T1000 (cell line): ENCODE measurements at places on chromosomes 3 and 15.

DNA sequence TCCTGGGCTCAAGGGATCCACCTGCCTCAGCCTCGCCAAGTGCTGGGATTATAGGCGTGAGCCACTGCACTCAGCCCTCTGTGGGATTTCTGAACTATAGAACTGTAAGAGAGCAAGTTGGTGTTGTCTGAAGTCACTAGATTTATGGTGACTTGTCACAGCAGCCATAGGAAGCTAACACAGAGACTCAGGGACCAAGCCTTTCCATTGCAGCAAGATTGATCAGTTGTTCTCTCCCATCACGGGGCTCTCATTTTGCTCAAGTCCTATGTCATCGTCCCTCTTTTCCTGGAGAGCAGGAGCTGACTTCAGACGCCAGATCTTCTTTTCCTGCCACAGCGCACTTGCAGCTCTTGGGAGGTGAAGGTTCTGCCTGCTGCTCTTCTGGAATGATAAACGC, 61.0 kb downstream of the APBA2 start:
- no peak for DNase-seq

DNA sequence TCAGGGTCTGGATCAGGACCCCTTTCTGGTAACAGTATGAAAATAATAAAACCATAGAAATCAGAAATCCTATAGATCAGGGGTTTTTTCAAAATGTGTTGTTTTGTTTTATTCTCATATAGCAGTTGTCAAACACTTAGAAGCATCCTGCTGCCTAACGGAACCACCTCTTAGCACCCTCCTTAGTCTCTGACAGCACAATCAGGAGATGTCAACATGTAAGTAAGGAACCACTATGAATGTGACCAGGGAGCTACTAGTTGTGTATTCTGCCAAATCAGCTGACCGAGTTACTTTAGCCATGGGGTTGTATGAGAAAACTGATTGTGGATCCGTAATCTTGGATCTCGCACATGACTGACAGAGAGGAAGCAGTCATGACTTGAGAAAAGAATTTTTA, 22.2 kb downstream of the CCDC39 start:
- DNase-seq: no peak

GRCh38 chr15:53226559-53226958, 436.4 kb upstream of the ONECUT1 start:
- no peak for DNase-seq

GRCh38 chr15:51155891-51156290, 61.2 kb upstream of the TNFAIP8L3 start:
- no peak for DNase-seq

GRCh38 chr3:102176333-102177050, 258.3 kb upstream of the ZPLD1 start:
- no peak for DNase-seq

DNA sequence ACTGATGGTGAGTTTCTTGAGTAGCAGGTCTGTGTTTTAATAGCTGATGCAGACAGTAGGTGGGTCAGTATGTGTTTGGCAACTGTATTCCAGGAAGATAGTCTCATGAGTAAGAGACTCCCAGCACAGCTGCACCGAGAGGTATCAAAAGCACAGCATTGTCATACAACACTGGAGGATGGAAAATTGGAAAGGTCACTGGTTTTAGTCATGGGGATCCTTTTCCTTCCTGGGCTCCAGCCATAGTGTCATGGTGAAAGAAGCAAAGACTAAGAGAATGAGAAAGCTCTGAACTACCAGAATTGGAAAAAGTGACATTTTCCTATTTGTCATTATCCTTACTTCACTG, 61.5 kb downstream of the P3H2 start:
- DNase-seq: no peak

- DNase-seq: no peak
Measured at GRCh38 chr3:73622091-73622805, 2.5 kb downstream of the PDZRN3 start.

GRCh38 chr15:87416591-87417257, 839.8 kb downstream of the NTRK3 start:
- DNase-seq: no peak

GRCh38 chr3:171266034-171266739, 194.0 kb downstream of the TNIK start:
- no peak for DNase-seq

DNA sequence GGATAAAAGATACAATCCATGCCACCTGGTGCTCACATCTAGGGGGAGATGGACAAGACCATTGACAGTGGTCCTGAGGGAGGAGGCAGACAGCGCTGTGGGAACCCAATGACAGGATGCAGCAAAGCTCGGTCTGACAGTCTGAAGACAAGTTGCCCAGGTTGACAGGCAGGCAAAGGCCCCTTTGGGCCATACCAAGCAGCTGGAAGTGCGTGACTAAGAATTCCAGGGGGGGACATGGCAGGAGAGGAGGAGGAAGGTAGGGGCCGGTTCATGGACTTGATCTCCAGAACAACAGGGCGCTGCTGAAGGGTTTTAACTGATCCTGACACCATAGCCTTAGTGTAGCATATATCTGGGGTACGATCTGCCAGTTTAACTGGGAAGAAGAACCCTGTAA, 83.4 kb downstream of the RPLP1 start:
- DNase-seq: no peak

DNA sequence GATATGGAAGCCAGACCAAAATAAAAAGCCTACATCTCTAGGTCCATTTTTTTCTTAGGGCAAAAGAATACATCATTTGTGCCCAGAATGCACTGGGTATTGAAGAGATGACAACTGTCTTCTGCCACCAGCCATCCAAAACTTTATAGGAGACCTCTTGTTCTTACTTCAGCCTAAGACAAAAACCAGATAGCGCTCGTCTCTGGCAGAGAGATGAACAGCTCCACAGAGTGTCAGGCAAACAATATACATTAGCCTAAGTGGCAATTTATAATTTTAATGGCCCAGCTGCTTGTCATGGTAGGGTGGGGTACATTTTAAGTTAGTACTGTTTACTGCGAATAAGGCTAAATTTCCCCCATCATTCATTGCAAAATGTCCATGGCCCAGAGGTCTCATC, 38.9 kb upstream of the PIAS1 start:
- DNase-seq: no peak

DNA sequence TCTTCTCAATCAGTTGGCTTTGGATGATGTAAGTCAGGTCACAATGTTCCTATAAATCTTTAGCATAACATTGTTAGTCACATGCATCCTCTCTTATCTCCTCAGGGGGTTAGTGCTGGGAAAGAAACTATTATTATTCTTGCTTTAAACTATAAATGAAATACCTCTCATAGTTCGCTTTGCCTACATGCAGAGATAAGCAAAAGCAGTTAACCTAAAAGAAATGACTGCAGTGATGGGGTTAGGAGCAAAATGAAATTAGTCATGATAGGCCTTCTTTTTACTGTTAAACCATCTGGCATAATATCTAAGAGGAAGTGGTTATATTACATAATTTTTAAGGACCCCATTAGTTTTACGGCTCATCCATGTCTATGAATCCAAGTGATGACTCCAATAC, 91.7 kb upstream of the IGSF10 start:
- DNase-seq: no peak

DNA sequence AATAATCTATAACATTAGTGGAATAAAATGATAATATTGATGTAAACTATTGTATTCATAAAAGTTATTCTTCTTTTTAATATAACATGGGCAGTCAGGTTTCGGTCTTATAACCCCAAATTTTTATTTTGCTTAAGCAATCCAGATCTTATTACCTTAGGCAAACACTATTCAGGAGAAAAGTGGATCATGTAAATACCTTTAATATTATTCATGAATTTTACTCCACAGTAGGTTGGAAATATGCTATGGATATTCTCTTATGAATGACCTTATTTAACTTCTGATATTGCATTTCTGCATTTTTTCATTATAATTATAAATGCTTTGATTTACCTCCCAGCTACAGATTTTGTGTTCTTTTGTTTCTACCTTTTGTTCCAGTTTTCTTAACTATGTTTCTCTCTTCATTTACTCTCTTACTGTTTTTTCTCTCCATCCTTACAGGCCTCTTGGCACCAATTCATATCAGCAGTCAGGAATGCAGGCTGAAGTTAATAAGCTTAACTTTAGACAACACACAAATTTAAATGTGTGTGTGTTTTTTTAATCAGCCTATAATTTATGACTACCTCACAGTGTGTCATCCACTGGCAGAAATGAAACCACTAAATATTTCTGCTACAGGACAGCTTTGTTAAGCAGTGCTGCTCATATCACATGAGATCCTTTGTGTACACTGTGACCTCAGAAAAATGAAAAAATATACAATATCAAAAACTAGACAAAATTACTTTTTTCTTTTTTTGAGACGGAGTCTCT, 111.0 kb downstream of the NSUN3 start:
- no peak for DNase-seq

GRCh38 chr3:105996781-105997180, 128.0 kb upstream of the CBLB start:
- no peak for DNase-seq

GRCh38 chr3:67278015-67278618, 280.0 kb downstream of the KBTBD8 start:
- no peak for DNase-seq

GRCh38 chr15:28078191-28078719, 20.9 kb downstream of the OCA2 start:
- no peak for DNase-seq

GRCh38 chr3:68941055-68941454, 8.7 kb upstream of the TAFA4 start:
- no peak for DNase-seq

GRCh38 chr3:65953301-65953812, 85.4 kb downstream of the MAGI1 start:
- no peak for DNase-seq

GRCh38 chr3:4036046-4036445, 236.8 kb downstream of the LRRN1 start:
- no peak for DNase-seq

- DNase-seq: no peak
Measured at GRCh38 chr15:61479613-61480012, 250.5 kb upstream of the RORA start.
